ENCODE measurements at places on chromosomes 13 and 19. TPM values are rescaled to one million over a fixed set of nuclear protein-coding genes. Genes with fewer than 3 reads are reported as not detected.

DNA sequence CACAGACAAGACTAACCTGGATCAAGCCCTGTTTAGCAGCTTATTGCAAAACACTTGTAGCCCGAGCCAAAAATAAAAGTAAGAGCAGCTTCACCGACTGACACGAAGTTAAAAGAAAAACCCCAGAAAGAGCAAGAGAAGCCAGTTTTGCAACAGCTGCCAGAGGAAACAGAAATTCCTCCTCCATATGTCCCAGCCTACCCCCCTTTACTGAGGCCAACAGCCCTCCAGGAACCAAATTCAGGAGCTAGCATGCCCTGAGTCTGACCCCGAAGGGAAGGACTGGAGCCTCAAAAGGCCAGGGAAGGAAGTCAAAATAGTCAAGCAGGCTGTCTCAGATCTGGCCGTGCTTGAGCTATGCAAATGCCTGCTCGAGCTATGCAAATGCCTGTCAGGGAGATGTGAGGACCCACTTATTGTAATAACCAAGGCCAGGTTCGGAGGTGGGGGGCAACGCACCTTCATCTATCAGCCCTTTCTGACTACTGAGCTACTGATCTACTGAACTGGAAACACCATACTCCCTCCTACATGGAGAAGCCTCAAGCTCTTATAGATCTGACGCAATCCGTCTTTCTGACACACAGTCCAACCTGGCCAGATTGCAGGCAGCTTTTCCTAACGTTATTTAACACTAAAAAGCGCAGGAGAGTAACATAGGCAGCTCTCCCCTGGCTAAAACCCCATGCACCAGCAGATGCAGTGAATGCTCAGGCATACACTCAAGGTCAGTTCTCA lies 6.7 kb downstream of the SIGLEC11 start:
- no peaks in the 10 kb centered on the region for H3K36me3 ChIP-seq
- H3K27me3 ChIP-seq: no peaks in the 10 kb centered on the region
- H3K4me1 ChIP-seq: no peaks in the 10 kb centered on the region
- H3K4me3 ChIP-seq: no peak overlapping the region
- H3K27ac ChIP-seq: peak overlapping the region; percentile 65
- DNase-seq: peak; percentile 73

DNA sequence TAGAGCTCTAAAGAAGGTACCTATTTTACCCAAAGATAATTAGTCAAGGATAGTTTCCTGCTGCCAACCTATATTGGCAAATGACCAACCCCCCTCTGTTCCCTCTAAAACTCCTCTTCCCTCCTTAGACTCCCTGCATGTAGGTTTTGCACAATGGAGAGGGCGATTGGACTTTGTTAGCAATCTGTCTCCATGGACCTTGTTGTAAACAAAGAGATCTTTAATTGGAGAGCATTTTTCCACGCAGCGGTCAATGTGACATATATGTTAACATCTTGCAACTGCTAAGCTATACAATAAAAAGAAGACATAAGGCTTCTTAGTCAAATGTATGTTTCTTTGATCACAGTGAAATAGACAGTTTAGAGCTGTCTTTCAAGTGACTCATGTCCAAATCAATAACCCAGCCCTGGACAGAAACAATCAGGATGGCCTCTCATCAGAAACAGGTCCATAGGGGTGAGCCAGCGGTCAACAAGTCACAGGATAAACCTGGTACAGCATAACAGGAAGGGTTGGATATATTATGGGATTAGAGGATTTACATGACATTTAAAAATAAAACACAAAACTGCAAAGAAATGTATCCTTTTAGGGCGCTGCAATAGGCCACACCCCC lies 69.7 kb upstream of the UBL3 start:
- H3K4me3 ChIP-seq: no peak overlapping the region
- H3K27me3 ChIP-seq: no peaks in the 10 kb centered on the region
- H3K36me3 ChIP-seq: no peaks in the 10 kb centered on the region
- H3K27ac ChIP-seq: no peak overlapping the region

Gene FPR1
- 21.4 TPM for total RNA-seq

Gene THAP8
- 4.1 TPM for total RNA-seq

DNA sequence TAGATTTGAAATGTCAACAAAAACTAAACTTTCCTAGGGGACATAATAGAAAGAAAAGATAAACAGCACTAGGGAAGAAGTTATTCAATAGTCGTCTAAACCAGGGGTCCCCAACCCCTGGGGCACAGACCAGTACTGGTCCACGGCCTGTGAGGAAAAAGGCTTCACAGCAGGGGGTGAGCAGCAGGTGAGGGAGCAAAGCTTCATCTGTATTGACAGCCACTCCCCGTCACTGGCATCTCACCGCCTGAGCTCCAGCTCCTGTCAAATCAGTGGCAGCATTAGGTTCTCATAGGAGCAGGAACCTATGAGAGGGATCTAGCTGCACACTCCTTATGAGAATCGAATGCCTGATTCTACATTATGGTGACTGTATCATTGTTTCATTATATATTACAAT lies 382.7 kb downstream of the MYO16 start:
- H3K4me1 ChIP-seq: no peaks in the 10 kb centered on the region
- no peaks in the 10 kb centered on the region for H3K27me3 ChIP-seq
- no peak overlapping the region for H3K27ac ChIP-seq
- H3K36me3 ChIP-seq: no peaks in the 10 kb centered on the region
- no peak overlapping the region for H3K4me3 ChIP-seq

Gene KLK10
- 9.8 TPM for total RNA-seq

GRCh38 chr19:40294560-40294959 lies 9.4 kb upstream of the AKT2 start:
- H3K4me1 ChIP-seq: no peaks in the 10 kb centered on the region
- DNase-seq: no peak
- no peak overlapping the region for H3K4me3 ChIP-seq
- no peak overlapping the region for H3K27ac ChIP-seq
- no peaks in the 10 kb centered on the region for H3K27me3 ChIP-seq

- no peak for DNase-seq
- no peak overlapping the region for H3K27ac ChIP-seq
- H3K4me3 ChIP-seq: no peak overlapping the region
- H3K4me1 ChIP-seq: peaks cover 2% of the 10 kb centered on the region
- no peaks in the 10 kb centered on the region for H3K36me3 ChIP-seq
These were observed 385.8 kb downstream of the DLEU7 start for GRCh38 chr13:50457415-50458393.

Gene PLIN4
- total RNA-seq: 5.0 TPM

DNA sequence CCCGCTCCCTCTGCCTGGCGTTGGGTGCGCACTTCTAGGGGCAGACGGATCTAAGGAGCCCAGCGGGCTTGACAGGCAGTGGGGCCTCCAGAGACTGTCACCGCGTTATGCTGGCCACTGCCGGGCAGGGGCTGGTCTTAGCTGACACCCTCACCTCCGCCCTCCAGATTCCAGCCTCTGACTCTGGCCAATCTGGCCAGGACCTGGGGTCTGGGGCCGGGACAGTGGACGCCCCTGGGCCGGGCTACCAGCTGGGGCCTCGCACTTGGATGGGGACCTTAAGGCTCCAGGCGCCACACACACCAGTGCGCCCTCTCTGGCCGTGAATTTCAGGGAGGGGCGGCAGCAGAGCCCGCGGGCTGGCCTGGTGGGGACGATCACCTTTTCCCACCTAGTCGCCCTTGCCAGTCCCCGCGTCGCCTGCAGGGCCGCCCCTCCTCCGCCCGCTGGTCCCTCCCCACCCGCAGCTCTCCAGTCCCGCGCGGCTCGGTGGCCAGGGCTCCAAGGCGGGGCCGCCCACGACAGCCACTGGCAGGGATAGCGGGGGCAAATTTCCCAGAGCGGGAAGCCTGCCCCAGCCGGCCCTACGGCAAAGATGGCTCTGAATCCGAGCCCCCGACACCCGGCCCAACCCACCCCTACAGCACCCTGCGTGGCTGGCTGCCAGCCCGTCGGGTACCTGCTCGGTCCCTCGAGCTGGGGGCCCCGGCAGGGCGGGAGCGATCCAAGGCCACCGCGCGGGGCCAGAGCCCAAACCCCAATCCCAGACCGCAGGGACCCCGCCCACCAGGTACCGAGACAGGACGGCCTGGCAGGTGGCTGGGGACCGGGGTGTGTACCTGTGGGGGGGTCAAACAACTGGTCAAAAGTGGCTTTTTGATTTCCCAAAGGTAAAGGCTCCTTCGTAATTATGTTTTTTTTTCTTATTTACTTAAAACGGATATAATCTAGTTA lies 6.1 kb upstream of the ZNF98 start:
- H3K4me3 ChIP-seq: no peak overlapping the region
- no peaks in the 10 kb centered on the region for H3K27me3 ChIP-seq
- H3K4me1 ChIP-seq: no peaks in the 10 kb centered on the region
- DNase-seq: no peak
- peak overlapping the region; percentile 61 for H3K27ac ChIP-seq

DNA sequence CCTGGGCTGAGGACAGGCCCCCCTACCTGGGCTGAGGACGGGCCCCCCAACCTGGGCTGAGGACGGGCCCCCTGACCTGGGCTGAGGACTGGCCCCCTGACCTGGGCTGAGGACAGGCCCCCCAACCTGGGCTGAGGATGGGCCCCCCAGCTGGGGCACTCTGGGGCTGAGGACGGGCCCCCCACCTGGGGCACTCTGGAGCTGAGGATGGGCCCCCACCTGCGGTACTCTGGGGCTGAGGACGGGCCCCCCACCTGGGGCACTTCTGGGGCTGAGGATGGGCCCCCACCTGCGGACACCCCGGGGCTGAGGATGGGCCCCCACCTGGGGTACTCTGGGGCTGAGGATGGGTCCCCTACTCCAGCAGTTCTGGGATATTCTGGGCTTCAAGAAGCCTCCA lies 65.5 kb downstream of the RASA3 start:
- peak overlapping the region; percentile 28 for H3K27ac ChIP-seq
- H3K4me3 ChIP-seq: no peak overlapping the region
- H3K36me3 ChIP-seq: no peaks in the 10 kb centered on the region

DNA sequence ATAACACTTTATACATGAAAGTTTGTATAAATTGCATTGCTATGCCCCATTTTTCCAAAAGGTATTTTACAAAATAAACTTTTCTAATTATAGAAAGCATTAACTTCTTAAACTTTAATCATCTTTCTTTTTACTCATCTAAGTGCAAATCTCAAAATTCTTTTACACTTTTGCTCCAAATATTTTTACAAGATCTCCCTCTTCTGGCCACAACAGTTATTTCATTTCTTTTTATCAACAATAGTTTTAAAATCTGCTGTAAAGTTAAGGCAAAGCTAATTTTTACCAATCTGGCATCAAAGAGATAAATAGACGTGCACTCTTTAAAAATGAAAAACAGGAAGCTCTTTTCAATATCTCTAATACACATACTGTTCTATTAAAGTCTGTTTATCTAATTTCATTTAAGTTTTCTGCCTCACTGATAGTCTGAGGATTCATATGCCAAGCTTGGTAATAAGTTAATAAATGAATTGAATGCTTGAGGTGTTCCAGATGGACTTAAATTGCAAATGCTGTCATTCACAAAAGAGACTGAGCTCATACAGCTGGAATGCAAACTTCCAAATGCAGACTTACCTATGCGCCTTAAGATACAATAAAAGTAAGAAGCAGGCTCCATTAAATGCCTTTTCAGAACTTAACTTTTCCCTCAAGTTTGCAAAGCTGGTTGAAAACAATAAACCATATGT lies 583.0 kb upstream of the ATXN8OS start:
- H3K36me3 ChIP-seq: no peaks in the 10 kb centered on the region
- no peaks in the 10 kb centered on the region for H3K27me3 ChIP-seq
- peak; percentile 30 for DNase-seq
- H3K4me3 ChIP-seq: no peak overlapping the region
- no peaks in the 10 kb centered on the region for H3K4me1 ChIP-seq
- no peak overlapping the region for H3K27ac ChIP-seq

Data from lung (tissue), 17 donors.